Activated T-cell treated with anti-CD3 and anti-CD28 coated beads, Interleukin-2, amount 50 U/mL, for 48 hours (primary cell): ENCODE measurements at places on chromosomes 4 and X.

- DNase-seq, result no peak
Observed at GRCh38 chr4:21290562-21290961, 590.3 kb downstream of the PACRGL start.

- DNase-seq, result no peak
Observed at GRCh38 chrX:102808336-102808735, 87.8 kb downstream of the GPRASP3 start.

- DNase-seq, result peak; percentile 91
Observed at GRCh38 chr4:37826295-37827029, at the start of gene PGM2. PGM2 (plus strand) TSS chr4:37826686; CDS start chr4:37826733, 47 bp downstream.

GRCh38 chr4:144644368-144645101, 1.4 kb upstream of the HHIP start:
- DNase-seq, result no peak

- no peak for DNase-seq
Observed at GRCh38 chrX:102684772-102685520, 27.3 kb upstream of the GPRASP2 start.

GRCh38 chr4:139633195-139633594, 32.4 kb upstream of the MGST2 start:
- DNase-seq, result no peak

- DNase-seq, result no peak
Observed at GRCh38 chr4:175280153-175280552, 362.0 kb downstream of the ADAM29 start.

- DNase-seq, result no peak
Observed at GRCh38 chr4:108432418-108432817, 188.0 kb upstream of the RPL34 start.

DNA sequence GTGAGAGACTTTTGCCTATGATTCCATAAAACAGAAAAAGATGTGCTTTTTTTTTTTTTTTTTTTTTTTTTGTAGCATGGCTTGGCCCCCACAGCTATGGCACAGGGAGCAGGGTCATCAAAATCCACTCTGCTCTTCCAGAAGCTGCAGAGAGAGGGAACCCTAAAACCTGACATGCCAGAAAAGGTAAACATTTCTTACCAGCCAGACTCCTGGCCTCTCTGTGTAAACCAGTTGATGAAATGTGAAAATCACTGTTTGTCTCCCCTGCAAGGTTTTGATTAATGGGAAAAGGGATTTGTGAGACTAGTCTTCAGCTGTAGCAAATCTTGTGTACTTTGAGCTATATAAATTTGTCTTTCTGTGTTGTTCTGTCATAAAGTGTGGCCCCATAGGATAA, 105.9 kb downstream of the ARSJ start:
- no peak for DNase-seq

- DNase-seq, result no peak
Observed at GRCh38 chrX:47226531-47227333, 6.1 kb upstream of the USP11 start.

DNA sequence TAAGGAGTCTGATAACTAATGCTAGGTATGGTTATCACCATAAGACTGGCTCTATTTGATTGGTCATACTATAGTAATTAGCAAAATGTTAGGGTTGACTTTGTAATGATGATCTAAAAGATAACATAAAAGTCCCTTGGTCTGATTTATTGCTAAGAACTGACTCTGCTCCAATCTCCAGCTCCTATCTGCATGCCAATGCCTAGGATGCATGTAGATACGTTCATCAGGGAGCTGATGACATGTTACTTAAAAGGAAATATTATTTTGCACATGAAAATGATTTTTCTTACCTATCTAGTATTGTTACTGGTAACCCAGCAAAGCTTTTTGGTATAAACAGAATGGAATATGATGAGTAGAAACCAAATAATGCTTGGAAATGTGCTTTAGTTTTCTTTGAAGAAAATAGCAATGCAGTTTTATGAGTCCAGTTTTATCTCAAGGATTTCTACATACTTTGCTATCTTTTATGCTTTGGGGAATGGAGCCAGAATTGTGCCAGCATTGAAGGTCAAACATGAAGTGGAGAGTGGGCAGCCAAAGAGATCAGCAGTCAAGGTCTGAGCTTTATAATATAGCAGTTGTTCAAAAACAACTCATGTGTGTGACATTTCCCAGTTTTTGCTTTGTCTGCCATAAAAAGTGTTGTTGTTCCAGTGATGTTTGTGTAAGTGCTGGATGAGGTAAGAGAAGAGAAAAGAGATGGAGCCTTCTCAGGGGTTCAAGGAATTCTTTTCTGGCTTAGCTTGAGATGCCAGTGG, 121.0 kb downstream of the ARHGAP24 start:
- no peak for DNase-seq

GRCh38 chr4:69531251-69531650, 35.5 kb upstream of the UGT2B4 start:
- DNase-seq, result no peak

DNA sequence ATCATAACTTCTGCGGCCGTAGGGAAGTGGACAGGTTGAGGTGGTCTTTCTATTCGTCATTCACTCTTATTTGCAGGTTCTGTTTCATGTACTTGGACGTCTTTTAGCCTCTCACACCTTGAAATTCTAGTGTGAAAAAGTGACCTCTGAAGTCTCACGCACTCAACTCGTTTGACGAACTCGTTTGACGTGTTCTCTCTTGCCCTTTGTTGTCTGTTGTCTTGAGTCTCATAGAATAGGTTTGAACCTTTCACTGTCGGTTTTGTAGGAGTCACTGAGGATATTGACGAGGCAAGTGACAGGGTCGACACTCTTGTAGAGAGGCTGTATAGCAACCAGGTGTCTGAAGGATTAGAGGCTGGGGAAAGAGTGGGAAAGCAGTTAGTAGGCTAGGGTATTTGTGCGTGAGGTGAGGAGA, 1.1 kb upstream of the PGRMC2 start:
- no peak for DNase-seq

DNA sequence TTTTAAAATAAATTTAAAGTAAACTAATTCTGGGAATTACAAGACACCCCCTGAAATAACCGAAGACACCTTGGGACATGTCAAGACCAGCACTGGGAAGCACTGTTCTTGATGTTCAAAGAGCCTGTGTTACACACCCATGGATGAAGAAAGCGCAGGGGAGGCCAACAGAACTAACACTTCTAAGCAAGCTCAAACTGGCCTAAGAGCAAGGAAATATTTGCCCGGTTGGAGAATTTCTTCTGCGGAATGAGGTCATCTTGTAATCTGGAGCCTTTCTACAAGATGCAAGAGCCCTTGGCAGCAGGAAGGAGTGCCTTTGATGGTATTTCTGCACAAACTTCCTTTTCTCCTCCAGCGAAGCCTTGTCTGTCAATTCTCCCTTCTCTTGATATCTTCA, 9.3 kb upstream of the EFHC2 start:
- no peak for DNase-seq

DNA sequence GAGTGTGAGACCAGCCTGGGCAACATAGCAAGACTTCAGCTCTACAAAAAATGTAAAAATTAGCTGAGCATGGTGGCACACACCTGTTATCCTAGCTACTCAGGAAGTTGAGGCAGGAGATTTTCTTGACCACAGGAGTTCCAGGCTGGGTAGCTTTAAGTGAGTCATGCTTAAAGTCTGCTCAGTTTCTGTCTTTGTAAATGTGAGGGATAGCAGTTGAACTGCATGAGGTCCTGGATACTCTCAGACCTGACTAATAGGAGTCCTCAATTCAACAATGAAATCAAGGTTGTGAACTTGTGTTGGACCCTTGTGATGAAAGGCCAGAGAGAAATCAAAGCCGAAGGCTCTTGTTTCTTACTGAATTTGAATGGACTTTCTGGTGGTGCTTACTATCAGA, 45.2 kb downstream of the STARD8 start:
- no peak for DNase-seq

DNA sequence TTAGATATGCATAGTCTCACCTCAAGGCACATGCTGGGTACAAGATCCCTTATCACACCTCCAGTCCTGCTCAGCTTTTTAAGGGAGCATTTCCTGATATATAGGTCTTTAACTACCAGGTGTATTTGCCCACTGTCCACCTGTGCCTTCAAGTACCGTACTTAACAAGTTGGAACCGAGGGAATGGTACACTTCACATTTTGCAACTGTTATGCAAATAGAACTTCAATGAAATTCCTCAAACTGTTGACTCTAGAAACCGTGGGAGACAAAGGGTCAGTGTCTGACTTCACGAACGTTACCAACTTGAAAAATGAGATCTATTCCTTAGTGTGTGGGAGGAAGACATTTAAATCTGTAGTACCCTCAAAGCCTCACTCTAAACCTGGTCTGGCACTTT, 5.2 kb downstream of the TRIM2 start:
- no peak for DNase-seq

- DNase-seq, result no peak
Observed at GRCh38 chrX:72110051-72110875, 21.5 kb downstream of the RTL5 start.

GRCh38 chrX:155334486-155335336, at the start of gene CLIC2:
CLIC2 (minus strand) TSS chrX:155334614; CDS start chrX:155334427, 187 bp downstream.
- DNase-seq, result no peak

- DNase-seq, result no peak
Observed at GRCh38 chrX:36974911-36975310, 33.3 kb upstream of the FAM47C start.

DNA sequence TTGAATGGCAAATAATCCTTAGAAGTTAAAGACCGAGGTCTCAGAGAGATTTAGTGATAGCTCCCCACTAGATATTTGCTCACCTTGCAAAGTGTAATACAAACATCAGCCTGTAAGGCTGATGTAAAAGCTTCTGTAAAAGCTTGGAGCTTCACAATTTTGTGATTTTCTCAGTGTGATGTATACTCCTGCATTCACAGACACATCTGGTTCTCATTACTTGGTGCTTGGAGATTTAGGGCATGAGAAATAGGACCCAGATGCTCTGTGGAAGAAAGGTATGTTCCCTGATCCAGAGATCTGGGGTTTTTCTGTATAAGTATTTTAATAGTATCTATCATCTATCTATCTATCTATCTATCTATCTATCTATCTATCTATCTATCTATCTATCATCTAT, 1664.3 kb downstream of the C4orf33 start:
- DNase-seq, result no peak

- no peak for DNase-seq
Observed at GRCh38 chr4:144861471-144861870, 215.5 kb downstream of the HHIP start.

DNA sequence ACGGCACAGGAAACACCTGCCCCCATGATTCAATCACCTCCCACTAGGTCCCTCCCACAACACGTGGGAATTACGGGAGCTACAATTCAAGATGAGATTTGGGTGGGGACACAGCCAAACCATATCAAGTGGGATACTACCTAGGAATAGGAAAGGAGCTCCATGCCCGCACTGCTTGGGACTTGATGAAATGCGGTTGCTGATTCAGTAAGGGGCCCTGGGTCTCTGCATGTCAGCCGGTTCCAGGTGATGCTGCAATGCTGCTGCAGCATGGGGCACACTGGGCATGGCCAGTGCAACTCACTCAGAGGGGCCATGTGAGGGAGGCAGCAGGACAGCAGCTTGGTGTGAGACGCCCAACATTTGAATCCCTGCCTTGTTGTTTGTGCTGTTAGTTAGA, 34.0 kb upstream of the MSX1 start:
- DNase-seq, result no peak
